ENCODE measurements at places on chromosomes 4 and X.

- DNase-seq = no peak
Measured at GRCh38 chr4:29711226-29711625, 1008.9 kb upstream of the PCDH7 start.

DNA sequence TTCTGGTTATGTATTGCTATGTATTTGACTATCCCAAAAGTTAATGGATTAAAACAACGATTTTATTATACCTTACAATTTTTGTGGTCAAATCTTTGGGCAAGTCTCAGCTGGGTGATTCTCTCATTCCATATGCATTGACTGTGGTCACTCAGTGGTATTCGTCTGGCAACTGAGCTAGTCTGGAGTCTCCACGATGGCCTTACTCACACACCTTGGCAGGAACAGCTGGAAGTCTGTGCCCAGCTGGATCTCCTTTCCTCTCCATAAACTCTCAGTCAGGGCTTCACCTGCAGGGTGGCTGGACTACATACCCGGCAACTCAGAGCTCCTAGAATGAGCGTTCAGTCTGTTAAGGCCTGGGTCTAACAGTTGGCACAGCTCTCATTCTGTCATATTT is 141.1 kb upstream of the WDFY3 start:
- DNase-seq = no peak

DNA sequence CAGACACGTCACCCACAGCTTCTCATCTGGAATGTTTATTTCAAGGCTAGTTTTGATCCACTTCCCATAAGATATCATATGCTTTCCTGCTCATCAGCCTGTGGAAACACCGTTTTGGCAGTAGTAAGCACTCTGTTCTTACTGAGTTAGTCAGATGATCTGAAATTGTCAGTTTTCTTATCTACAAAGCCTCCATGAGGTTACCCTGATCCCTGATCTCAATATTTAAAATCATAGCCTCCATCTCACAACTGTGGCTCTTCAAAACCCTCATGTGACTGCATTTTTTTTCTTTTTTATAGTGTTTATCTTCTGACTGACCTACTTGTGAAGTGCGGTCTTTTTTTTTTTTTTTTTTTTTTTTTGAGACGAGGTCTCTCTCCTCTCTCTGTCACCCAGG is 22.7 kb downstream of the BST1 start:
- no peak for DNase-seq

DNA sequence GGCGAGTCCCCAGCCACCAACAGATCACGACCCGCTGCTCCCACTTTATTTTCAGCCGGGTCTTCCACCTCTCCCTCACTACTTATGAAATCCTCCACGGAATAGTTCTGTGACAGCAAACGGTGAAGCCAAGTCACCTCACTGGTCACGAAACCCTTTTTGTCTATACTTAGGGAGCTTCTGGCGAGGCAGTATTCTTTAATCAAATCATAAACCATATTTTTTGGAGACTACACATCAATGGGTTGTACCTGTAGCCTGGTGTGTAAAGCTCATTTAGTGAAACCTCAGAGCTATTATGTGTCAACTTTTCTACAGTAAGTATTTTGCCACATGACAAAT is 809 bp upstream of the H2AZ1 start:
- no peak for DNase-seq

DNA sequence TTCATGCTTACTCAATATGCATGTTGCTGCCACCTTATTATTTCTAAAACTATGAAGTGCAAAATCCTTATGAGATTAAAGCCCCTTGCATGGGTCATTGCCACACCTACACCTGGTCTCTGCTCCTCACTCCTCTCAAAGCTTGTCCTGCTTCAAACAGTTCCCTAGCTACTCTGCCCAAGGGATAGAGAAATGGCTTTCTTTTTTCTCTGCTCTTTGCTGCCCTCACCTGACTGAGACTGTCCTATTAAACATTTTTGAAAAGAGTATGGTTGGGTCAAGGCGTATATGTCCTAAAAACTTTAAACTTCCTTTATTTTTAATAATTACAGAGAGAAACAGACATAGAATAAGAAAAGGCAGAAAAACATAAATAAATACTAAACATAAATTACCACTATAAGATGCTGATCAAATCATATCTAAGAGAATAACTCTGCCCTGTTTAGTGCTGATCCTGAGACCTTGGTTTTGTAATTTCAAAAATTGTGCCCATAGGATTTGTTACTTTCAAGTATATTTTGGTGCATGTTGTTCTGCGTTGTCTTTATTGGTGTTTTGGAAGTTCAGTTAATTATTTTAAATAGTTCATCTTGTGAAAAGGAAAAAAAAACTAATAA is 704.9 kb upstream of the PABPC4L start:
- DNase-seq = no peak

DNA sequence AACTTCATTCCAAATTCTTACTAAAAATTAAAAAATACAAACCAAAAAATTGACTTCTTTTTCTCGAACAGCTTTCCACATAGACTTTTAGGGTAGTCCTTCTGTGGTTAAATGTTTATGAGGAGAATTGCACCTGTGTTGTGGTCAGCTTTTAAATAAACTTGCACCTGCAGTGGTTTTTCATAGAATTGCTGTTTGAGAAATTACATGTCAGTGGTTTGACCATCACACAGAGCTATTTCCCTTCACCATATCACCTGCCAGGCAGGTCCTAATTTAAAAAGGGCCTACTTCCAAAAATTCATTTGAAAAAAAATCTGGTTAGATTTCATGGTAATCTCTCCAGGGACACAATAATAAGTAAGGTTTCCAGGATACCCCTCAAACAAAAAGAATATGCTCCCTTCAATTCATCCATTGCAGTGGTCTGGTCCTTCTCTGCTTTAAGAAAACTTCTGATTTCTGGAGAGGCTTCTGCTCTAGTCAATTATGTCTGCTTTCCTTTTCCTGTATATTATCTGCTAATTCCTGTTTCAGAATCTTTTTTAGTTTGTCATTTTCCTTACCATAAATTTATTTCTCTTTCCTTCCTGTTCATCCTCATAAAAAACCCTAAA is 9.8 kb upstream of the UTP3 start:
- no peak for DNase-seq

DNA sequence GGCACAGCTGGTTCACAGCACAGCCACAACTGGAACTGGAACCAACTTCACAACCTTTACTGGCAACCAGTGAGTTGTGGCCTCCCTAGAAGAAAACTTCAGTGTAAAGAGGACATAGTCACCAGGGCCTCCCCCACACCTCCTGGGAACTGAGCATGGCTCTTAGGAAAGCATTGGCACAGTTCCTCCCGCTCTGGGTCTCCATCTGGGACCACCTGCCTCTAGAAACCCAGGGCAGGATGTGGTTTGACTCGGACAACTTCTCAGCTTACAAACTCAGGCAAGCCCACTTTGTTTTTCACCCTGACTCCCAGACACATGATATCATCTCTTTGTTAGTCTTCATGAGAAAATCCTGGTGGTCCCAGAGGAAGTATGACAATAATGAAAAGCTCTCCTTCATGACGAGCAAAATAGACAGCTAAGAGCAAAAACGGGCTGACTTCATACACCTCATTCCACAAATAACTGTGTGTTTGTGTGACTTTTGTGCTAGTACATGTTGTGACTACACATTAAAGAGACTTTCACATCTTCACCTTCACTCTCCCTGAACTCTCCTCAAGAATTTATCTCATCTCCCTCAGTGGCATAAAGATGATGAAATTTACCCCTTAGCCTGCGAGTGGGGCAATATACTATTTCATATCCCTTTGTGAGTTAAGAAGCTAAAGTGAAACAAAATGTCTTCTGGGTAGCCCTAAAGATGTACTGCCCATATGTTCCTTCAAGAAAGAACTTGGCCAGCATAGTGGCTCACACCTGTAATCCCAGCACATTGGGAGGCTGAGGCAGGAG is 75.4 kb downstream of the SH3KBP1 start:
- no peak for DNase-seq

GRCh38 chr4:83334425-83335241 is at the start of gene HPSE:
Gene HPSE (minus strand): TSS chr4:83334848. CDS start chr4:83334782, 66 bp downstream.
- peak; percentile 44 for DNase-seq
